Upper lobe of right lung (tissue), 1 donor: ENCODE measurements at places on chromosomes 6 and 20.
A peak's percentile ranks its signal among the peaks of the same experiment; 100 is the strongest.

- H3K27ac ChIP-seq, result no peak overlapping the region
- no peaks in the 10 kb centered on the region for H3K4me1 ChIP-seq
- H3K27me3 ChIP-seq, result no peaks in the 10 kb centered on the region
- H3K36me3 ChIP-seq, result no peaks in the 10 kb centered on the region
- no peak for DNase-seq
- no peak overlapping the region for H3K4me3 ChIP-seq
Measured at GRCh38 chr6:127857051-127857637, 43.7 kb downstream of the THEMIS start.

- no peaks in the 10 kb centered on the region for H3K27me3 ChIP-seq
- DNase-seq, result no peak
Measured at GRCh38 chr6:16540804-16541752, 220.2 kb downstream of the ATXN1 start.

DNA sequence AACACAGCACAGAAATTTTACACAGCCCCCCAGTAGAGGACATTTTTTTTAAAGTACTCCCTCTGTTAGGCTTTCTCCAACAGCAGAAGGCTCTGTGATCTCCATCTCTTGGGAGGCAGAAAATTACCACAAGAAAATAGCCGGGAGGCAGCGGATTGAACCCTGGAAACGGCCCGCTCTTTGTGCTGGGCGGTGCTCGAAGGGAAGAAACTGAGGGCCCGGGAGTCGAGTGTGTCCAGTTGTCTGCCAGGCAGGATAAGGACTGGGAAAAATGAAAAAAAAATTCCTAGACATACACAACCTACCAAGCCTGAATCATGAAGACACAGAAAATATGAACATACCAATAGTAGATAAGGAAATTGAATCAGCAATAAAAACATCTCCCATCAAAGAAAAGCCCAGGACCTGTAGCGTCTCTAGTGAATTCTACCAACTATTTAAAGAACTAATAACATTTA lies 31.5 kb downstream of the POM121L2 start:
- H3K36me3 ChIP-seq, result no peaks in the 10 kb centered on the region
- H3K27me3 ChIP-seq, result peaks cover 100% of the 10 kb centered on the region
- no peak for DNase-seq
- H3K4me3 ChIP-seq, result no peak overlapping the region
- H3K27ac ChIP-seq, result no peak overlapping the region
- no peaks in the 10 kb centered on the region for H3K4me1 ChIP-seq

- no peaks in the 10 kb centered on the region for H3K27me3 ChIP-seq
- peak overlapping the region; percentile 32 for H3K27ac ChIP-seq
- no peak overlapping the region for H3K4me3 ChIP-seq
- peaks cover 18% of the 10 kb centered on the region for H3K4me1 ChIP-seq
- DNase-seq, result no peak
Measured at GRCh38 chr6:138593909-138594757, 94.8 kb upstream of the NHSL1 start.

DNA sequence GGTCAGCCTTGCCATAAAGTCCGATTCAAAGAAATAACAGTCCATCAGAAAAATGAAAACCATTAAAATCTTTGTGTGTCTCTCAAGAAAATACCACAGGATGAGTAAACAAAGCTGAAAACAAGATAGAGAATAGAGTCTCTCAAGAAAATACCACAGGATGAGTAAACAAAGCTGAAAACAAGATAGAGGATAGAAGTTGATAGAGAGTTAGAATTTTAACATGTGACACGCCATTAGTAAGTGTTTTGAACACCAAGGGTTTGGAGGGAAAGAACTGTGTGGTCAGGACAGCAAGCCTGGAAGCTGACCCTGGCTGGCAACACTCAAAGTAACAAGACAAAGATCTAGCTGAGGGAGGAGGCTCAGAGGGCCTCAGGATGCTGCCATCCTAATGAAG lies 43.9 kb upstream of the PRND start:
- no peak overlapping the region for H3K4me3 ChIP-seq
- H3K27ac ChIP-seq, result no peak overlapping the region
- H3K36me3 ChIP-seq, result no peaks in the 10 kb centered on the region

- H3K36me3 ChIP-seq, result no peaks in the 10 kb centered on the region
- H3K4me3 ChIP-seq, result no peak overlapping the region
- no peaks in the 10 kb centered on the region for H3K4me1 ChIP-seq
- DNase-seq, result no peak
- no peaks in the 10 kb centered on the region for H3K27me3 ChIP-seq
- no peak overlapping the region for H3K27ac ChIP-seq
Measured at GRCh38 chr6:8583291-8583690, 147.9 kb upstream of the SLC35B3 start.

DNA sequence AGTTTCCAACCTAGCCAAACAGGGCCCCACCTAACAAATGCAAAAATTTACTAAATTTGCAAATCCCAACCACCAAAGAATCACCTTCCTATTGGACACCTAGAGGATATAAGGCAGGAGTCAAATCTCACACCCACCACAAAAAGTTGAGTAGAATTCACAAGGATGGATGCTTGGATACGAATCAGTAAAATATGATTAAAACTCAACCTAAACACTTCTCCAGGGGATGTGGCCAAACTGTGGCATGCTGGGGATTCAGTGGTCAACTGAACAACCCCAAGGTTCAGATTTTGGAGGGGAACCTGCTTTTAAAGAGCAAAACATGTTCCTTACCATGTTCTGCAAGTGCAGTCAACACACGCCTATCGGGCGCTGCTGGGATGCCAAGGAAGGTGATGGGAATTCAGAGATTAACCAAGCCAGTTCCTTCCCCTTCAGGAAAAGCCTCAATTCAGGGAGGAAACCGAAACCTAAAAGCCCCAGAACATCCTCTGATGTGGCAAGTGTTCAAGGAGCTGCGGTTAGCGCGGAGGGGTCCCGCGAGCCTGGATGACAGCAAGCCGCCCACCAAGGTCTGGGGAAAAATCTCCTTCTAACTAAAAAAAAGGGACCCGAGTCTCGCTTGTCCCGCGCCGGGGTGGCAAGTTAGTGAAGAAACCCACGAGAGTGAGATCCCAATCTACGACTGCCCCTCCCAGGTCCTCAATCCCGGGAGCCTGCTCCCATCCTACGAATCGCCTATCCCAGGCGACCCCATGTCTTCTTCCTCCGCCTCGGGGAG lies 902 bp downstream of the SAMHD1 start:
- H3K4me3 ChIP-seq, result peak overlapping the region; percentile 100
- peak overlapping the region; percentile 94 for H3K27ac ChIP-seq
- no peaks in the 10 kb centered on the region for H3K27me3 ChIP-seq
- H3K36me3 ChIP-seq, result peaks cover 11% of the 10 kb centered on the region

DNA sequence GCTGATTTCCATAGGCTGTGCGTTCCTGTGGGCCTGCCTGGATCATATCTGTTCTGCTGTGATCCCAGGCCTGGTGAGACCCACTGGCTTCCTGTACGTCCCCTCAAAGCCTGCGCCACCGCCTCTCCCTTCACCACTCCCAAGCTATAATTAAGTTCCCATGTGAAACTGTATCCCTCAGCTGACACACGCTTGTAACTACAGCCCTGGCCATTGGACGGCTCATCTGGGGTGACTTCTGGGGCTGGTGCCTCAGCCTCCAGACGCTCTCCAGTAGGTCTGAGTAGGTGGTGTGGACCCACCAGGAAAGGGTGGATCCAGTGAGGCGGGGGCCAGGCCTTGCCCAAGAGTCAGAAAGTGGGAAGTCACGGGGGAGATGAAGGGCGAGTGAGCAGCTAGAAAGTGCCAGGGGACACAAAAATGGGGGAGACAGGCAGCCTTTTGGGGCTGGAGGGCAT lies 21.0 kb downstream of the PPARD start:
- H3K4me1 ChIP-seq, result peaks cover 23% of the 10 kb centered on the region
- no peaks in the 10 kb centered on the region for H3K36me3 ChIP-seq
- peak; percentile 76 for DNase-seq
- no peak overlapping the region for H3K27ac ChIP-seq

DNA sequence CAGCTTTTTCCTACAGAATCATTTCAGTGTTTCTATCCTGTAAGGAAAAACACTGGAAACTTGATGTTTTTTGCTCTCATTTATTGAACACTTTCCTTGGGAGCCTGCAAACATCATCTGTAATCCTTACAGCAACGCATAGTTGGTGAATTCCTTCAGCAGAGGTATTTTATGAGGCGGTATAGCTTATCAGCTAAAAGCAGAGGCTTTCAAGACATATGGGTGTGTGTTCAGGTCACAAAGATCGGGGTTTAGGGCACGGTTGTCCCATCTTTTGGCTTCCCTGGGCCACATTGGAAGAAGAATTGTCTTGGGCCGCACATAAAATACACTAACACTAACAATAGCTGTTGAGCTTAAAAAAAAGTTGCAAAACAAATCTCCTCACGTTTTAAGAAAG lies 185.0 kb downstream of the AIG1 start:
- H3K4me3 ChIP-seq, result no peak overlapping the region
- H3K4me1 ChIP-seq, result no peaks in the 10 kb centered on the region
- no peaks in the 10 kb centered on the region for H3K27me3 ChIP-seq
- no peaks in the 10 kb centered on the region for H3K36me3 ChIP-seq
- DNase-seq, result no peak
- H3K27ac ChIP-seq, result no peak overlapping the region

DNA sequence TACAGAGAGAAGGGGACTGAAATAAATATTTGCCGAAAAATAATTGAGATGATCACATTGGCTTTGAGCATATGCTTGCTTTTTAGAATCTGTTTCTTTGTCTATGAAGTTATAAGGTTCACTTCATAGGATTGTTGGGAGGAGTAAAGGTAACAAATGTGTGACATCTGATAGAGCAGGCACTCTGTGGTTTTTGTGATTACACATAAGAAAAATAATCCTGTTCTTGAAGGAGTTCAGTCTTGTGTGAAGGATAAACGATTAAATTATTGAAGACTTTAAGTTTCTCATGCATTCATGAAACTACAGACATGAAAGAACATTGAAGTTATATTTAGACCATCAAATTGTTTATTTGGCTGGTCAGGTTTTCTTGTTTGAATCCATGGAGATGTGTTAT lies 45.0 kb downstream of the QKI start:
- peak overlapping the region; percentile 55 for H3K27ac ChIP-seq
- no peaks in the 10 kb centered on the region for H3K27me3 ChIP-seq
- H3K4me3 ChIP-seq, result peak overlapping the region; percentile 43
- H3K4me1 ChIP-seq, result peaks cover 37% of the 10 kb centered on the region

DNA sequence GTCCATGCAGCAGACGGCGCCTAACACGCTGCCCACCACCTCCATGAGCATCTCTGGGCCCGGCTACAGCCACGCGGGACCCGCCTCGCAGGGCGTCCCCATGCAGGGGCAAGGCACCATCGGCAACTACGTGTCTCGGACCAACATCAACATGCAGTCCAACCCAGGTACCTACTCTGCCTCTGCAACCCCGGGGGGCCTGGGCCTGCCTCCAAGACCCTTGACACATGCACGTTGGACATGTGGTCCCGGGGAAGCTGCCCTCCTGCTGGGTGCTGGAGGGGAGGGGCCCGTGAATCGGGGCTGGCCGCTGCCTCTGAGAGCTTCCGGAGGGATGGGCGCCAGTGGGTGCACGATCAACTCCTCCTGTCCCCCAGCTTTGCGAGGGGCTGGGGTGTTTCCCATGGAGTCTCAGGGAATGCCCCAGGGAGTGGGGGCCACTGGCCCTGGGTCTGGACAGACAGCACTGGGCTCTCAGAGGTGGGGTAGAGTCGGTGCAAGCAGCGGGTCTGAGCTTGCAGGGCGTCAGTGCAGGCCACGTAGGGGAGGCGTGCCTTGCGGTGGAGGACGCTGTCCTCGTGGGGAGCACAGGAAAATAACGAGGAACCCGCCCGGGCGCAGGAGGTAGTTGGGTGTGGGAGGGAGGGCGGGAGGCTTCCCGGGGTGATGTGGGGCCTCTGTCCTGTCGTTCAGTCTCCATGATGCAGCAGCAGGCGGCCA lies 19.4 kb downstream of the SS18L1 start:
- no peak overlapping the region for H3K27ac ChIP-seq
- H3K27me3 ChIP-seq, result no peaks in the 10 kb centered on the region
- H3K4me3 ChIP-seq, result no peak overlapping the region
- no peaks in the 10 kb centered on the region for H3K4me1 ChIP-seq

DNA sequence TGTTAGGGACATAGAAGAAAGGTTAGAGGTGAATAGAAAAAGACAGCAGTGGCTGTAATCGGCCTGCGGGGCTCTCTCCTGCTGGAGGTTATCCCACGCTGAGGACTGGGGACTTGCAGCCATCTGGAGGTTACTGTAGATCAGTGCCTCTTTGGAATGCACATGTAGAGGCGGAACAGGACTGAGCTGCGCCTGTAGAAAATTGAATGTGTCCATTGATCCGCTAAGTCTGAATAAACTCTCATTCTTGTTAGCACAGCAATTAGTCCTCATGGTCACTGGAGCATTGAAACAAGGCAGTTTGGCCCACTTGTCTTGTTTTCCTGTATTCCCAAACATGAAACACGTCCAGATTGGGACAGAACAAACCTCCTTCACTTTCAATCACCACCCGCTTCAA lies 46.3 kb upstream of the F13A1 start:
- no peaks in the 10 kb centered on the region for H3K4me1 ChIP-seq
- no peak overlapping the region for H3K4me3 ChIP-seq
- H3K27ac ChIP-seq, result no peak overlapping the region

- H3K27me3 ChIP-seq, result no peaks in the 10 kb centered on the region
- H3K4me1 ChIP-seq, result peaks cover 54% of the 10 kb centered on the region
- H3K27ac ChIP-seq, result peak overlapping the region; percentile 68
- no peak overlapping the region for H3K4me3 ChIP-seq
- DNase-seq, result no peak
- H3K36me3 ChIP-seq, result peaks cover 29% of the 10 kb centered on the region
Measured at GRCh38 chr20:49888212-49889000, 26.9 kb downstream of the SPATA2 start.

- DNase-seq, result no peak
- no peak overlapping the region for H3K27ac ChIP-seq
- no peak overlapping the region for H3K4me3 ChIP-seq
- peaks cover 2% of the 10 kb centered on the region for H3K4me1 ChIP-seq
- no peaks in the 10 kb centered on the region for H3K27me3 ChIP-seq
Measured at GRCh38 chr20:9499126-9499899, 15.1 kb upstream of the LAMP5 start.

GRCh38 chr20:17909869-17910321 lies 58.7 kb downstream of the SNX5 start:
- no peak overlapping the region for H3K4me3 ChIP-seq
- H3K4me1 ChIP-seq, result peaks cover 11% of the 10 kb centered on the region
- H3K36me3 ChIP-seq, result no peaks in the 10 kb centered on the region
- peak overlapping the region; percentile 55 for H3K27ac ChIP-seq
- no peaks in the 10 kb centered on the region for H3K27me3 ChIP-seq
- no peak for DNase-seq

DNA sequence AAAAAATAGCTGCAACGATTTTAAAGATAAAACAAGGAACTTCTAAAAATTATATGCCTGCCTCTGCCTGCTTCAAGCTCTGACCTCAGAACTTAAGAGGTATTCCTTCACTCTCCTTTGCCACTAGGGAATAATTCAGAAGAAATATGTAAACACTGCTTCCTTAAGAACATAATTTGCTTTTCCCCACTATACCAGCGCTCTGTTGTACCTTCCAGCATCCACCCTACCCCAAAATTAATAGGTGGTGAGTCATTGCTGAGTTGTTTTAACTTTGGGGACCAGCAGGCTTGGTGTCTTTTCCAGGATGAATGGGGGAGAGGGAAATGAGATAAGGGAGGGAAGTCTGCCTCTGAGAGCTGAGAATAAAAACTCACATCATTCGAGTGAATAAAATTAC lies 107.7 kb upstream of the ATXN1 start:
- DNase-seq, result no peak
- H3K4me1 ChIP-seq, result no peaks in the 10 kb centered on the region
- no peak overlapping the region for H3K4me3 ChIP-seq
- no peaks in the 10 kb centered on the region for H3K36me3 ChIP-seq
- no peak overlapping the region for H3K27ac ChIP-seq

GRCh38 chr6:16473184-16473907 lies 235.0 kb downstream of the GMPR start:
- H3K36me3 ChIP-seq, result no peaks in the 10 kb centered on the region
- DNase-seq, result no peak
- peaks cover 17% of the 10 kb centered on the region for H3K4me1 ChIP-seq
- H3K27me3 ChIP-seq, result no peaks in the 10 kb centered on the region
- H3K27ac ChIP-seq, result peak overlapping the region; percentile 33
- no peak overlapping the region for H3K4me3 ChIP-seq
